Smooth muscle cell of trachea (primary cell): ENCODE measurements at places on chromosomes 7 and 10. TPM values are rescaled to one million over a fixed set of nuclear protein-coding genes. Genes with fewer than 3 reads are reported as not detected.

Gene GJD4
- not detected in 2 replicates for total RNA-seq

Gene AKR1C1
- total RNA-seq: 528 and 638 TPM in 2 replicates

Gene KCNK18
- not detected in 2 replicates for total RNA-seq

Gene AKR1C8
- total RNA-seq: not detected in 2 replicates

Gene FAM25G
- not detected in 2 replicates for total RNA-seq

Gene COL26A1
- not detected in 2 replicates for total RNA-seq

Gene KAT6B
- 45.5 and 48.9 TPM in 2 replicates for total RNA-seq

Gene JCAD
- total RNA-seq: 2.0 and 8.9 TPM in 2 replicates

Gene IQUB
- total RNA-seq: 0.83 and 1.2 TPM in 2 replicates

Gene FFAR4
- not detected in 2 replicates for total RNA-seq

Gene GOT1
- total RNA-seq: 25.6 and 25.8 TPM in 2 replicates

Gene AGMO
- under 0.01 and 1.0 TPM in 2 replicates for total RNA-seq

Gene ZNF736
- 9.4 and 12.4 TPM in 2 replicates for total RNA-seq

Gene ACSL5
- 1.3 and 5.0 TPM in 2 replicates for total RNA-seq

Gene FZD8
- total RNA-seq: 1.6 and 3.5 TPM in 2 replicates

Gene KLF14
- total RNA-seq: under 0.01 TPM in 1 of 2 replicates, not detected in the other

Gene CALY
- total RNA-seq: 0.33 TPM in 1 of 2 replicates, not detected in the other

Gene SEPTIN7
- total RNA-seq: 167 and 339 TPM in 2 replicates

Gene NUTM2D
- 2.2 and 4.1 TPM in 2 replicates for total RNA-seq

Gene CDK14
- 42.8 and 68.5 TPM in 2 replicates for total RNA-seq
